ENCODE measurements at places on chromosomes 13 and 19. TPM values are rescaled to one million over a fixed set of nuclear protein-coding genes. Genes with fewer than 3 reads are reported as not detected.

- no peak overlapping the region for H3K4me3 ChIP-seq
- peaks cover 10% of the 10 kb centered on the region for H3K4me1 ChIP-seq
- DNase-seq, result peak; percentile 50
- peaks cover 25% of the 10 kb centered on the region for H3K27me3 ChIP-seq
- no peak overlapping the region for H3K27ac ChIP-seq
- no peaks in the 10 kb centered on the region for H3K36me3 ChIP-seq
Measured at GRCh38 chr19:7654401-7654800, 14.4 kb upstream of the RETN start.

DNA sequence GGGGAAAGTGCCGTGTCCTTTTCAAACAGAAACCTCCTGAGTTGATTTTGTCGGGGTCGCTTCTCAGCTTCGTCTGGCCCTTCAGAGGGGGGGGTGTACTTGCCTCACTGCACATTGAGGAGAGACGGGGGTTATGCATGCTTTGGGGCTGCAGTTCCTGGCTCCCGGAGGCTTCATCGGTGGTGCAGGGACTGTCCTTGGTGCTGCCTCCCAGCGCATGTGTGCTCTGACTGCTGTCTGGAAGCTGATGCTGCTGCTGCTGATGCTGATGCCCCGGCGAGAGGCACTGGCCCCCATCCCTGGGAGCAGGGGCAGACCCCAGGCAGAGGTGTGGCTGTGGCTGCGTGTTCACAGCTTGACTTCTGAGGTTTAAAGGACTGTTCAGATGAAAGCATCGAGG lies 91.0 kb downstream of the ARHGEF7 start:
- H3K4me1 ChIP-seq, result peaks cover 73% of the 10 kb centered on the region
- no peaks in the 10 kb centered on the region for H3K27me3 ChIP-seq
- no peaks in the 10 kb centered on the region for H3K36me3 ChIP-seq
- H3K27ac ChIP-seq, result no peak overlapping the region

DNA sequence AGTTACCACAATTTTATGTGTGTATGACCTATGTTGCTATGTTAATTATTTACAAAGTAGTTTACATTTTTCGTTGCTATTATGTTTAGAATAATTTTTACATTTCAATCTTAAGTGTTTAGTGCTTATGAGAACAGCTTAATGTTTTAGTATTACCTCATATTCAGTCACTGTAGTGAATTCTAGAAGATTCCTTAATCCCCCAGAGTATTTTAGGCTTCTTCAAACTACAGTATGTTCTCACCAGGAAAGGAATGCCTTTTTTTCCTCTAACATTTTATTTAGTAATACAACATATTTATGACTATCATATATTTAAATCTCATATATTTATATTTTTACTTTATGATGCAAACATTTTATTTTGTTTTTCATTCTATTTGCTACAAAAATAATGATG lies 612.1 kb upstream of the KLHL1 start:
- no peaks in the 10 kb centered on the region for H3K36me3 ChIP-seq
- no peaks in the 10 kb centered on the region for H3K27me3 ChIP-seq
- no peak for DNase-seq
- H3K4me3 ChIP-seq, result no peak overlapping the region

DNA sequence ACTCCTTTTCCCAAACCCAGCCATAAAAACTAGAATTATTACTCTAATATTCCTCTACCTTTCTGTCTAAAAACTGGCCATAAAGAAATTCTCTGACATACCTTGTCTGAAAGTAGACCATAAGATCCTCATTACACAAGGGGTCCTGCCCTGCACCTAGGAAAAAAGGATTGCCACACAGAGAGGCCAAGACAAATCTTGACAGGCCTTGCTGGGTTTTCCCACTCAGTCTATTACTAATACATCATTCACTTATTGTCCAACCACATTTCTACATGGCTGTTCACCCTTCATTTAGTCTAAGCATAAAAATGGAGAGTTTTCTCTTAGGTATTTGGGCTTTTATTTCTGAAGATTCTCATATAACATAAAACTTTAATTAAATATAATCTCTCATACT lies 319.8 kb downstream of the PCDH20 start:
- DNase-seq, result no peak
- no peak overlapping the region for H3K4me3 ChIP-seq
- H3K27me3 ChIP-seq, result no peaks in the 10 kb centered on the region
- no peak overlapping the region for H3K27ac ChIP-seq

- no peaks in the 10 kb centered on the region for H3K27me3 ChIP-seq
- DNase-seq, result peak; percentile 26
- H3K36me3 ChIP-seq, result peaks cover 24% of the 10 kb centered on the region
- H3K27ac ChIP-seq, result peak overlapping the region; percentile 89
Measured at GRCh38 chr19:48900477-48901406, 630 bp downstream of the NUCB1 start.

Gene ZNF490
- 8.6 TPM for total RNA-seq

GRCh38 chr13:107376341-107377125 lies 808.6 kb upstream of the ARGLU1 start:
- no peak for DNase-seq
- no peak overlapping the region for H3K4me3 ChIP-seq
- H3K36me3 ChIP-seq, result no peaks in the 10 kb centered on the region

DNA sequence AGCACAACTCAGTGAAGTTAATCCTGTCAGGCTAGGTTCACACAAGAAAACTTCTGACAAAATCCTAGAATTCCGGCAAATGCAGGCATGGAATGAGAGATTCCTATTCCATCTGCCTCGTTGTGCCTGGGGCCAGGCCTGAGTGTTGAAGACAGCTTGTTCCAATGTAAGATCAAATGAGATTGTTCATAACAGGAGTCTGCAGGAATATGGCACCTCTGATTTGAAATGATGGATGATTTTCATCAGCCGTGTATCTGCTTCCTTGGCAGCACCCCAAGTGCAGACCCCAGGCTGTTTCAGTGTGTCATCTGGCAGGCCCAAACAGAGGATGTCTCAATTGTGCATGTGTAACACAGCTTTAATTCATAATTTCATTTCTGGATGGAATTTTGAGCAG lies 35.3 kb upstream of the SACS start:
- no peak for DNase-seq
- H3K27ac ChIP-seq, result peak overlapping the region; percentile 88
- H3K4me3 ChIP-seq, result peak overlapping the region; percentile 78
- peaks cover 1% of the 10 kb centered on the region for H3K27me3 ChIP-seq
- peaks cover 9% of the 10 kb centered on the region for H3K36me3 ChIP-seq

DNA sequence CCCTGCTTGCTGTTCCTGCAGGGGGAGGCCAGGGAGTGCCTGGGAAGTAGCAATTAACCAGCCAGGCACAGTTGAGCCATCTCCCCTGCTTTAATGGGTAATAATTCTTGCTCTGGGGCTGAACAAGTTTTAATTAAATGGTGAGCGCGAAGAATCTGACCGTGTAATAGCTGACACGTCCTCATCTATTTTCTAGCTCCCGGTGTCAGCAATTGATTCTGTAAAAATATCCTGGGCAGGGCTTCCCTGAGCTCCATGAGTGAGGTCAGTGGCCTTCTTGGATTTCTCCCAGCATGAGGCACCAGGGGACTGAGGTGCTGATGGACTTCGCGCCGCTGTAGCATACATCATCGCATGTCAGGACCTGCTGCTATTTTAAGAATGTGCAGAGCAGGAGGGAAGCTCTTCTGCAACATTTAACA lies 26.9 kb downstream of the SIPA1L3 start:
- DNase-seq, result no peak
- peaks cover 41% of the 10 kb centered on the region for H3K4me1 ChIP-seq
- no peak overlapping the region for H3K4me3 ChIP-seq
- peaks cover 49% of the 10 kb centered on the region for H3K36me3 ChIP-seq

- H3K36me3 ChIP-seq, result peaks cover 48% of the 10 kb centered on the region
- peaks cover 93% of the 10 kb centered on the region for H3K4me1 ChIP-seq
- no peaks in the 10 kb centered on the region for H3K27me3 ChIP-seq
Measured at GRCh38 chr13:33186861-33187291, 98.7 kb downstream of the STARD13 start.

Gene PTPRH
- total RNA-seq, result 0.39 TPM

Gene NLRP4
- total RNA-seq, result not detected

Gene PSG11
- total RNA-seq, result 0.21 TPM

GRCh38 chr13:27171244-27171826 lies at the start of gene USP12:
Gene USP12 (minus strand): TSS chr13:27171811. CDS start chr13:27171639, 172 bp downstream.
- no peaks in the 10 kb centered on the region for H3K27me3 ChIP-seq
- H3K27ac ChIP-seq, result peak within 1 kb of the TSS; percentile 93
- peak within 1 kb of the TSS; percentile 92 for H3K4me3 ChIP-seq
- H3K36me3 ChIP-seq, result no peaks in the 10 kb centered on the region
- H3K4me1 ChIP-seq, result peaks cover 58% of the 10 kb centered on the region

All from HFFc6 (cell line).